ENCODE measurements at places on chromosomes 2 and 18.

DNA sequence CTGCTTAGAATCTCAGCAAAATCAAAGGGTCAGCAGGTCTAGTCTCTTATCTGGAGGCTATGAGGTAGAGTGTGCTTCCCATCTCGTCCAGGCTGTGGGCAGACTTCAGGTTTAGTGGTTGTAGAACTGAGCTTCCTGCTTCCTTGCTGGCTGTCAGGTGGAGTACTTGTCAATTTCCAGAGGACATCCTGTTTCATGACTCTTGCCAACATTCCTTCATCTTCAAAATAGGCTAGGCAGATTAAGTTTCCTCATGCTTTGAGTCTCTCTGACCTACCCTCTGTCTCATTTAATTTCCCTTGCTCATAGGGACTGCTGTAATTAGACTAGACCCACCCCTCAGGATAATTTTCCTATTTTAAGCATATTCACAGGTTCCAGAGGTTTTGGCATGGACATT is 562.6 kb downstream of the SPAG16 start:
- no peak for DNase-seq

GRCh38 chr2:204152616-204153015 is 216.1 kb downstream of the ICOS start:
- no peak for DNase-seq

DNA sequence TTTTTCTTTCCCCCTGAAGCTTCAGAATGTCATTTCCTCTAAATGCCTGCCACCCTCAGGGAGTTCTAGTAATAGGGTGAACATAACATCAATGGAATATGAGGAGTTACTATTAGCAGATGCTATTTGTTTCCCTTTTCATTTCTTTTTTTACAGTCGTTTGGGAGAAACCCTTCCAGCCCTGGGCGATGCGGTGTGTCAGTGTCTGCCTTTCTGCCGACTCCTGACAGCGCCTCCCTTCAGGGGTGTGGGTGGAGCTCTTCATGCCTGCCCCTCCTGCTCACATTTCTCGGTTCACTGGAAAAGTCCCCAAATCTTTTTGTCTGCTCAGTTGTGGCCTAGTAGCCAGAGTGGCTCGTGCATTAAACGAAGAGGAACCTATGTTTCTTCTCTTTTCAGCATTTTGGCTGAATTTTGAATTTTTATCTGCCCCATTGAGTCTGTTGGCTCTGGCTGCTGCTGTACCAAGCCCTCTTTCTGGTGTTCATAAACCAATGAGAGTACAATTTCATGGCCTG is 72.3 kb downstream of the FMNL2 start:
- no peak for DNase-seq

DNA sequence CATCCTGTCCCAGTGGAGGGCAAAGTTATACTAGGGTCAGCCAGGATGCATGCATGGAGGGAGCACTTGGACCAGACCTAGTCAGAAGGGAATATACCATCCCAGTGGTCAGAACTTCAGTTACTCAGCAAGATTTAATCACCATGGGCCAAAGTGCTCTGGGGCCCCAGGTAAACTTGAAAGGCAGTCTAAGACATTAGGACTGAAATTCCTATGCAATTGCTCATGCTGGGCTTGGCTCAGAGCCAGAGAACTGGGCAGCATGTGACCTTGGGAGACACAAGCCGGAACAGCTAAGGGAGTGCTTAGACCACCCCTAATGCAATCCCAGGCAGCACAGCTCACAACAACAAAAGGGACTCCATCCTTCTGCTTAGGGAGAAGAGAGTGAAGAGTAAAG is 401.3 kb downstream of the KCNJ3 start:
- DNase-seq: no peak

- DNase-seq: no peak
Observed at GRCh38 chr18:9221661-9222060, 85.1 kb downstream of the ANKRD12 start.

- DNase-seq: no peak
Observed at GRCh38 chr2:131143803-131144202, 38.7 kb downstream of the PLEKHB2 start.

GRCh38 chr2:108355906-108356734 is 21.6 kb upstream of the SULT1C4 start:
- no peak for DNase-seq

DNA sequence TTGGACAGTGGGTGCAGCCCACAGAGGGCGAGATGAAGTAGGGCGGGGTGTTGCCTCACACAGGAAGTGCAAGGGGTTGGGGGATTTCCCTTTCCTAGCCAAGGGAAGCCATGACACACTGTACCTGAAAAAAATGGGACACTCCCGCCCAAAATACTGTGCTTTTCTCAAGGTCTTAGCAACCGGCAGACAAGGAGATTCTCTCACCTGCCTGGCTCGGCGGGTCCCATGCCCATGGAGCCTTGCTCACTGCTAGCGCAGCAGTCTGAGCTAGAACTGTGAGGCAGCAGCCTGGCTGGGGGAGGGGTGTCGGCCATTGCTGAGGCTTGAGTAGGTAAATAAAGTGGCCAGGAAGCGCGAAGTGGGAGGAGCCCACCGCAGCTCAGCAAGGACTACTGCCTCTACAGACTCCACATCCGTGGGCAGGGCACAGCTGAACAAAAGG is 244.7 kb downstream of the NBAS start:
- no peak for DNase-seq

GRCh38 chr2:239561446-239562001 is 160.7 kb upstream of the HDAC4 start:
- DNase-seq: no peak

DNA sequence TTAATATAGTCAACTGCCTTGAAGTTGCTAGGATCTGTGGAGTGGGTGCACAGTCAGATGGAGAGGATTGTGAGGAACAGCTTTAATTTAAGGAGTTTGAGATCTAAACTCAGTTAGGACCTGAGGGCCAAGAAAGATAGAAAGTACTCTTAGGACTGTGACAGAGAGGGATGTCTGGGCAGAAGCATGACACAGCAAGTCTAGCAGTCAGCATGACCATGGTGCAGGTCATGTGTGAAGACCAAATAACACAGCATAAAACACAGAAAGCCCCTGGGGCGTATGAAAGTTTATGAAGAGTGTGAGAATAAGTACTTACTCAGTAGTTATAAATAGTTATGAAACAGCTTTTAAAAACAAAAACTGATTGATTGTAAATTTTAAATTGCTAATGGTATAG is 107.2 kb downstream of the GALNT1 start:
- no peak for DNase-seq

DNA sequence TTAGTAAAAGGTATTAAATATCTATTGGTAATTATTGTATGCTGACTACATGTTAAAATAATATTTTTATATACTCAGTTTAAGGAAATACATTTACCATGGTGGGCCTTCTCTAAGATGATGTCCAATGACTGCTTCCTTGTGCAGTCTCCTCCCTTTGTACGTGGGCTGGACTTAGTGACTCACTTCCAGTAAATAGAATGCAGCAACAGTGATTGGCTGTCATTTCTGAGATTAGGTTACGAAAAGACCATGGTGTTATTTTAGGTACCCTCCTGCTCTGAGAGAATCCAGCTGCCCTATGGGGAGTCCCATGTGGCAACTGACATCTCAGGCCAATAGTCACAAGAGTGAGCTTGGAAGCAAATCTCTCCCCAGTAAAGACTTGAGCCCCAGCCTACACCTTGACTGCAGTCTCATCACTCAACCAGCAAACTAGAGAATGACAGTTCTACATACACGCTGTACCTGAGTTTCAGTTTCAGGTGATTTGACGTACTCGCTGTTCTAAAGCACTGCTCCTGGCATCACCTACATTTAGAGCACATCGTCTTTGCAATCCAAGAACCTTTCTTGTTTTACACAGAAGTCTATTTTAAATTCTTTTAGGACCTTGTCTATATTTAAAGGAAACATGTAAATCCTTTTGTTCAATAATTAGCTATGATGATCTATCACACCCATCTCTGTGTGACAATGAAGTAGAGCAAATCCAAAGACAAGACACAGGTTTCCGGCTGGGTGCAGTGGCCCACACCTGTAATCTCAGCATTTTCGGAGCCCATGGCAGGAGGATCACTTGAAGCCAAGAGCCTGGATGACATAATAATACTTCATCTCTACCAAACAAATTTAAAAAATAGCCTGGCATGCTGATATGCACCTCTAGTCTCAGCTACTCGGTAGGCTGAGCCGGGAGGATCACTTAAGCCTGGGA is 87.2 kb downstream of the COBLL1 start:
- DNase-seq: no peak

GRCh38 chr2:162458240-162458639 is 114.3 kb downstream of the GCA start:
- DNase-seq: no peak

DNA sequence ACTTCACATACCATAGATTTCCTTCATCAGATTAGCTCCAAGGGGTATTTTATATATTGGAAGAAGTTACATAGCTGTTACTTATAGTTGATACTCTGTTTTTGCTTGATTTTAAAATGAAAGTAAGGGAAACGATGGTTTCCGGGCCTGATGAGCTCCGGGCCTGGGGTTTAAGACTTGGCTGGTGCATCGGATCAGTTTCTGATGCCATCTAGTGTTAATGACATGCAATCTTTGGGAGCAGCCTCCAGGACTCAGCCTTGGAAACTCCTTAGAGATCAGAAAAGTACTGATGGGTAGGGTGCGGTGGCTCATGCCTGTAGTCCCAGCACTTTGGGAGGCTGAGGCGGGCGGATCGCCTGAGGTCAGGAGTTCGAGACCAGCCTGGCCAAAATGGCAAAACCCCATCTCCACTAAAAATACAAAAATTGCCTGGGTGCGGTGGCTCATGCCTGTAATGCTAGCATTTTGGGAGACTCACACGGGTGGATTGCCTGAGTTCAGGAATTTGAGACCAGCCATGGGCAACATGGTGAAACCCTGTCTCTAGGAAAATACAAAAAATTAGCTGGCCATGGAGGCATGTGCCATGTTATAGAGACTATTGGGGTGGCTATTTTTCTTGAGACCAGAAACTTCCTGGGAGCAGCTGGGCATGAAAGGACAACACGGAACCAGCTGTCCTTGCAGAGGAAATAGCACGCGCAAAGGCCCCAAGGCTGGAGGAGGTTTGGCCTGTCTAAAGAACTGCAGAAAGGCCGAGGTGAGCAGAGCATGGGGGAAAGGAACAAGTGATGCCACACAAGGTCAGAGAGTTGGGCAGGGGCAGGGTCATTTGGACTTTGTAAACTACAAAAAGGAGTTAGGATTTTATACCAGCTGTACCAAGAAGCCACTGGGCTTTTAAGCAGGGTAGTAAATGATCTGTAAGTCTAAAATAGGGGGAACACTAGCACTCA is 46.9 kb upstream of the CNOT11 start:
- peak; percentile 16 for DNase-seq

GRCh38 chr2:224369028-224369632 is 32.8 kb downstream of the FAM124B start:
- no peak for DNase-seq
